ENCODE measurements at places on chromosomes 7 and 10.

DNA sequence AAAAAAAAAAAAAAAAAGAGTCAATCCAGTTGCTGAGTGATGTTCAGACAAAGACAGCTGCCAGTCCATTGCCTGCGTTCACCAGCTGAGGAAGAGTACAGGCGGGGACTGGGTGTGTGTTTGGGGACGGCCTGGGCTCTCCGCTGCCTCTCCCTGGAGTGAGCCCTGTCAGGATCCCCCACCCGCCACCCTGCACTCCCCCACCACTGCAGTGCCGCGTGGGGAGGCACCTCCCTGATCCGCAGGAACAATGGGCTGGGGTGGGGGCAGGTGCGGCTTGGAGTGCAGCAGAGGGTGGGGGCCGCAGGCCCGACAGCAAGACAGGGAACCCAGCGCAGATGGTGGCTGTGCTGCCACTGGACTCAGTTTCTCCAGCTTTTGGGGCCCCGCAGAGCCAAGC is 1.4 kb downstream of the HSPA12A start:
- no peak for DNase-seq

DNA sequence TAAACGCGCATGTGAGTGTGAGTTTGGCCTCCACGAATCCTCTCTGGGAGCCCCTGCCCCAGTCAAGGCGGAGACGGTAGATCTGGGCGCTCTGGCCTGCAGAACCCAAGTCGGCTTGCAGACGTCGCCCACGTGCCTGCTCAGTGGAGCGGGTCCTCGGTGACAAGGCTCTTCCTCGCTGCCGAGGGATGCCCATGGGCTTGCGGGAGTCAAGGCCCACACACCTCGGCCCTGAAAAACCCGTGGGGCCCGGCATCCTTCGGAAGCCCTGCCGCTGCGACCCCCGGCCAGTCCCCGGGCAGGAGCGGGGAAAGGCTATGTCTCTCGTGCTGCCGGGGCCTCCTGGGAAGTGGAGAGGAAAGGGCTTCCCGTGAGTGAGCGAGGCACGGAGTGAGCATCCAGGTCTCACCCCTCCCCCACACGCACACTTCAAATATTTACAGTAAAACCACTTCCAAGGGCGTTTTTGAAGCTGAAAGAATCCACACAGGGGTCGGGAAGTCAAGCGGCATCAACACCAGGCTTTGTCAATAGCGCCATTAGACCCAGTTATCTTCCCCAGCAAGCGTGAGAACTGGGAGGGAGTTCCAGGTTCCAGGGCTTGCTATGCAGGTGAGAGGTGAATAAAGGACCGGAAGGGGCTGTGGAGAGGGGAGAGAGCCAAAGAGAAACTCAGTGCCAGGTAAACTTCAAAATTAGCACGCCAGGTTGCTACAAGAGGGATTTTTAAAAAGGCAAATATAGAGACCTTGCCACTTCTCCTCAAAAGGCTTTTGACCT is 1.1 kb upstream of the MNX1 start:
- no peak for DNase-seq

DNA sequence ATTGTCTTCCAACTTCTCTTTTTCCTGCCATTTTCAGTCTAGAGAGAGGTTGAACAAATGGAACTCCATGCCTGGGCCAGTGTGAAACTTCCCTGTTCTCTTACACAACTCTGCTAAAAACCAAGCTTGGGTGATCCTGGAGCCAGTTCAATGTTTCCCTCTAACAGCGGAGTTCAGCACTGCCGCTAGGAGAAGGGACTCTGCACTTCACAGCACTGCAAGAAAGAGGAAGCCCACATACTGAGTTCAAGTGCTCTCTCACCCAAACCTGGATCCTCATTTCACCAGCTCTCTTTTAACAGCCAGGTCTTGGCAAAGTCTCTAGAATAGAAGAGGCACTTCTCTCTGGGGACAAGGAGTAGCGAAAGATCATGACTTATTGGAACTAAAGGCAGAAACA is 18.8 kb downstream of the FOXI2 start:
- DNase-seq, result no peak

GRCh38 chr7:514651-515598 is 4.7 kb downstream of the PDGFA start:
- no peak for DNase-seq

DNA sequence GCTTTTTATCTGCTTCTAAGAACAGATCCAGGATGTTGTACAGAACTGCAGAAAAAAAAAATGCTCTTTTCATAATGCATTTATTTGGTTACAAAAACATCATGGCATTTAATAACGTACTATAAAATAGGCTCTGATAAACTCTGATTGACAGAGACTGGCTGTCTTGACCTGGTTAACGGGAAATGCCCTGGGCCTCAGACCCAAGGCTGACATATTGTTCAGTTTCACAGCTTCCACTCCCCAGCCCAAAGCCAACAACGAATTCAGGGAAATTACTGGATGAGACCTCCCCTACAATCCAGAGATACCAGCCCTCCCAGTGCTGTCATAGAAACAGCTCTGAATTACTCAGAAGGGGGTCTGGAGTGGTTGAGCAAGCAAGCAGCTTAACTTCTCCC is 260.1 kb downstream of the CREB5 start:
- no peak for DNase-seq

- no peak for DNase-seq
These were observed 62.7 kb downstream of the C10orf120 start for GRCh38 chr10:122636953-122637352.

- no peak for DNase-seq
These were observed 303.2 kb upstream of the KAT6B start for GRCh38 chr10:74523199-74523598.
